DMS79 treated with DMSO at 0.1 percent for 48 hours (cell line): ENCODE measurements at places on chromosomes 2 and 18.
A peak's percentile ranks its signal among the peaks of the same experiment; 100 is the strongest.

DNA sequence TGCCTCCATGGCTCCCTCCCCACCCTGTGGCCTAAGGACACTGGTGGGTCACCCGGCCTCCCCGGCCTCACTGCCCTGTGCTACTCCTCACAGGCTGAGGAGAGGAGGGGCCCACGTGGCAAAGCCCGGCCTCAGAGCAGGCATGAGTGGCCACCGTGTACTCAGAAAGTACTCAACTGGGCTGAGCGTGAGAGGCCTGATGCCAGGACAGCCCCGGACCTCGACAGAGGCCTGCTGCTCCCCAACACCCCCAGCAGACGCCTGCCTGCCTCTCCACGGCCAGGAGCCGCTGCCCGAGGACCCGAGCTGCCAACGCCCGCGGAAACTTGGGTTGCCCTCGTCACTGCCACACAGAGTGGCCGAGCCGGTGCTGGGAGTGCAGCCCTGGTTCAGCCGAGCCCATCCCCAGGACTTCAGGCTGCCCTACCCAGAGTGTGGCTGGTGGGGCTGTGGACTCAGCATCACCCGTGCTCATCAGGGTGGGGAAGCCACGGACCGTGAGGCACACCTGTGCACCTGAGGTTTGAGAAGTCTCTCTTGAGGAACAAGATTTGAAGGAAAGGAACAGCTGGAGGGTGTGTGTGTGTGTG is 59.3 kb downstream of the CENPO start:
- no peak for DNase-seq

- DNase-seq = no peak
These were observed 3.2 kb downstream of the STRN start for GRCh38 chr2:36963106-36963505.

GRCh38 chr2:13681936-13682335 is 950.6 kb upstream of the LRATD1 start:
- DNase-seq = no peak

DNA sequence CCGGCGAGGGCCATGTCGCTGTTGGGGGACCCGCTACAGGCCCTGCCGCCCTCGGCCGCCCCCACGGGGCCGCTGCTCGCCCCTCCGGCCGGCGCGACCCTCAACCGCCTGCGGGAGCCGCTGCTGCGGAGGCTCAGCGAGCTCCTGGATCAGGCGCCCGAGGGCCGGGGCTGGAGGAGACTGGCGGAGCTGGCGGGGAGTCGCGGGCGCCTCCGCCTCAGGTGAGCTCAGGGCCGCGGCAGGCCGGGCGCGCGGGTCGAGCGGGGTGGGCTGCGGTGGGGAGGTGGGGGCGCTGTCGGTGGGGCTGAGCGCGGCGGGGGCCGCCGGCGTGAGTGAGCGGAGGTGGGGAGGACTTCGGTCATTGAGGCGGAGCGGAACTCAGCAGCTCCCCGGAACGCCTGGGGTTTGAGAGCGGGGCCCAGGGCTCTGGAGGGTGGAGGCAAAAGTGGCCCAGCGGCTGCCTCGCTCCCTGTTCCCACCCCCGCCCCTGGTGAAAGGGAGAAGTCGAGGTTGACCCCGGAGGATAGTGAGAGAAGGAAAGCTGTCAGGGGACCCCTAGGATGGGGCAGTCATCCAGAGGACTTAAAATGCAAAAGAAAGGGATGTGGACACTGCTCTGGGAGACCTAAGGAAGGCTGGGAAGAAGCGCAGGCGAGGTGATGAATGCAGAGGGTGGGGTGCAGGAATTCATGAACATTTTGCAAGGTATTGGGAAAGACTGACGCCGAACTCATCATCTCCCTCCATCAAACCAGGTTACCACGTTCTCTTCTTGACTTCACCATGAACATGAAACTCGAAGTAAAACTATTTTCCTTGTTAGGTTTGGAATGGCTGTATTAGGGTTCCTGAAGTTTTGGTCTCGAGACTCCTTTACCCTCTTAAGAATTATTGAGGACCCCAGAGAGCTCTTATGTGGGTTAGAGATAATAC is 633 bp downstream of the MALT1 start:
- DNase-seq = peak; percentile 36

DNA sequence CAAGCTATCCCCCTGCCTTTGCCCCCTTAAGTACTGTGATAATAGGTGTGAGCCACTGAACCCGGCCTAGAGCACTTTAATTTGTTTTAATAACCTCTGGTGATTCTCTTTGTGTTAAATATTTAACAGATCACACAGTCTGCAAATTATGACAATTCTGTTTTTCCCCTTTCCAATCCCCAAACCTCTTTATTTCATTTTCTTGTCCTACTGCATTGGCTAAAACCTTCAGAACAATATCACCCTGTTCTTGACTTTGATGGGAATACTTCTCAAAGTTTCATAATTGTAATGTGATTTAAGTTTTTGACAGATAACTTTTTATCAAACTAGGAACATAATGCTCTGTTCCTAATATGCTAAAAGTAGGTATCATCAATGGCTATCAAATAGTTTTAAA is 44.5 kb downstream of the USP37 start:
- no peak for DNase-seq

DNA sequence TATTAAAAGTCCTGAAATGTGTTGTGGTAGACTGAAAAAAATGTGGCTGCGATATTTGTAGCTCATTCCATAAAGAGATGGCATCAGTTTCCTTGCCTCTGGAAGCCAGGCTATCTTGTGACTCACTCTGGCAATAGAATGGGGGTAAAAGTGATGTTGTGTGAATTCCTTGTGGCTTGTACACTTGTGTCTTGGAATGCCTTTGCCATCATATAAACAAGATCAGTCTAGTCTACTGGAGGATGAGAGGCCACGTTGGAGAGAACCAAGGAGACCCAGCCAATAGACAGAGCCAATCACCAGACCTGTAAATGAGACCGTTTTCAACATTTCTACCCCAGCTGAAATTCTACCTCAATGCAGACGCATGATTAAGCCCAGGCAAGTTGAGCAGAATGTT is 254.1 kb downstream of the TRIB2 start:
- DNase-seq = no peak

GRCh38 chr18:22883179-22883578 is 49.9 kb upstream of the RBBP8 start:
- DNase-seq = no peak

DNA sequence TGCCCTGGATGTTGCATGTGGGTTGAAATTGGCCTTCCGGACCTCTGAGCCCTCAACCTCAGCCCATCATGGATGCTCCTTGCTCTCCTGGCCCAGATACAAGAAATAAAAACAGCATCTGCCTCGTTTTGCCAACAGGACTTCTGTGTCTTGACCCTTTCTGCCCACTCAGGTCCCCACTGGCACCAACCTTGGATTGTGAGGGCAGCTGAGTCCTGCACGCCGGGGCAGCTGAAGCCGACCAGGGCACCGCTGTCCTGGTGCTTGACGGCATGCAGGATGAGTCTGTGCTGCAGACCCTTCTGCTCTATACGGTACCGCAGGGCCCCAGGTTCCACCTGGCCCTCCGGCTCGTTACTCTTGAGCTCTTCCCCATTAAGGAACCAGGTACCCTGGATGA is 4.7 kb downstream of the OBSL1 start:
- no peak for DNase-seq

DNA sequence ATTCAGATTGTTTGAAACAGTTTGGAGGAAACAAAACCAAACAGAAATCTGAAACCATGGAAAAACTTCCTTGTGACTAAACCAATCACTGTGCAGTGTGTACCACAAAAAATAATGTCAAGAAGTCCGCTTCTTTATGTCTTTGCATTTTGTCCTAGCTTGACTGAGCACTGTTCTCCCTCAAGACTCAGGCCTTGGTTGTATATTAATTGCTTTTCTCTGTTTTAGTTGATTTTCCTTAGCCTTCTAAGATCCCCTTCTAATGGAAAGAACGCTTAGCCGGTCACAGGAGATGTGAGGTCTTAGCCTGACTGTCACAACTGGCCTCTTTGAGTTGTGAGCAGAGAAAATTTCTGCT is 56.6 kb downstream of the LCLAT1 start:
- no peak for DNase-seq

DNA sequence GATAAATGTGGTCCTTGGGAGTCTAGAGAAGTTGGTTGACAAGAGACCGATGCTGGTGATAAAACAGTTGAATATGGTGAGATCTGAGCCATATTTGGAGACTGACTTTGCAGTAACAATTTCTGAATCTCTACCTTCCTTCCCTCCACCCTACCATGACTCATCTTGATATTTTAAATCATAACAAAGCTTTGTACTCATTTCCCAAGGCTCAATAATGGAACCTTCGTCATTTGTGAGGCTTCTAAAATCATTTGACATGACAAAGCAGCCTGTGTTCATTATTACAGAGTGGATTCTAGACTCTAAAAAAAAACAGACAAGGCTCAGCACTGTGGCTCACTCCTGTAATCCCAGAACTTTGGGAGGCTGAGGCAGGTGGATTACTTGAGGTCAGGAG is 38.5 kb upstream of the PDCL3 start:
- DNase-seq = no peak

DNA sequence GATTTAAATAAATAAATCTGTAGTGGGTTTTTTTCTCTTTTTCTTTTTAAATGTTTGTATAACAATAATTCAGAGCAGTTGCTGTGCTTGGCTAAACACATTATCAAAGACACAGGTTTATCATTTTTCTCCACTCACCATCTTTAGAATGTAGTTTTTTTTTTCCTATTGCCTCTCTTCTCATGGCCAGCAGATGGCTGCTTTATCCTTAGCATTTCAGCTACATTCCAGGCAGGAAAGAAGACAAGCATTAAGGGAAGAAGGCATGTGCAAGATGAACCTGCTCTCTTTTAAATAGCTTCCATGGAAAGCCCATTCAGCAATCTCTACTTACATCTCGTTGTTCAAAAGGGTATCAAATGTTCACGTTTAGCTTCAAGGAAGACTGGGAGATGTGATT is 42.6 kb downstream of the ARHGAP15 start:
- DNase-seq = no peak

DNA sequence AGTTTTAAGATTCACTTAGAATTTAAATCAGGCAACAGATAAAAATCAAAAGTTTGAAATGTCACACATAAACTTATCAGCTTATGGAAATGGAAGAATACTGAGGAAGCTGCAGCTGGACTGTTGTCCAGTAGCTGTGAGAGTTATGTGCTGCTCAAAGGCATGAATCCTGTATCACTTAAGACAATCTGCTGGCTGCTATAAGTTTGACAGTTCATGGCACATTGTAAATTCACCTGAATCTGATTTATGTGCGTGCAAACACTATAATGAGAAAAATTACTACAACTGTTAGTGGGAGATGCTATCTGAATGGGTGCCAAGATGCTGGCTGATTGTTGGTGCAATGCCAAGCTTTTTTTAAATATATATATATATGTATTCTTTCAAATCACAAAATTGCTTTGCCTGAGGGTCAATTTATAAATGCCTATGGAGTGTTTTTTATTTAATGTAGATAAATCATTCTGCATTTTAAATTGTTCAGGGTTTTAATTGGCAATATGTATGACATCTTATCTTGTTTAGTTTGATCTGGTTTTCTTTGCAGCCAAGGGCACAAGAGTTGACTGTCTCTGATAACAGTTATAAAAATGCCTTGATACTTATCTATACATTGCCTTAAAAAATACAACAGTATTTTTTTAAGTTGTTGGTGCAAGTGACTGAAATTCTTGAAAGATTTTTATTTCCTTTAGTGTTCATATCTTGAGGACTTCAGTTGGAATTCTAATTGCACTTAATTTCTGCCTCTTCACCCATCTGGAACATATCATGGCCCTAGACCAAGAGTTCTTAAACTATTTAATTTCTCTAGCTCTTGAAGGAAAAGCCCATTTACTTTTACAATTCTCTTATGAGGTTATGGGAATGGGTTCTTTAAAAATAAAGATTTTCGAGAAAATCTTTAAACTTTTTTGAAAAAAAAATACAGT is 48.7 kb downstream of the CAVIN2 start:
- DNase-seq = peak; percentile 84

DNA sequence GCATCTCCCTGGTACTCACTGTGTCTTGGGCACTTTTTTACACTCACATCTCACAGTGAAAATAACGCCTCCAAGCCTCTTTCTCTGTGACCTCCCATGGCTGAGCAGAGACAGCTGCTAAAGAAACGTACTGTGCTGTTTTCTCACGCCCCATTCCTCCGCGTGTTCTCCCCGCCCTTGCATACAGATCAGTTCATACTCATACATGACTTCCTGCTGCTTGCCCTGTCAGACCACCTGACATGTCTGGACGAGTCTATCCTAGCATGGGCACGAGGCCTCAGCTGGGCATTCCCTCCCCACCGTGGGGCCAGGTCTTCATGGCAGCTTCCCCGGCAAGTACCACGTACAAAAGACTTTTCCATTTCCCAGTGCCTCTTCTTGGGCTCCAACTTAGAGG is 21.2 kb upstream of the IL1A start:
- DNase-seq = no peak

DNA sequence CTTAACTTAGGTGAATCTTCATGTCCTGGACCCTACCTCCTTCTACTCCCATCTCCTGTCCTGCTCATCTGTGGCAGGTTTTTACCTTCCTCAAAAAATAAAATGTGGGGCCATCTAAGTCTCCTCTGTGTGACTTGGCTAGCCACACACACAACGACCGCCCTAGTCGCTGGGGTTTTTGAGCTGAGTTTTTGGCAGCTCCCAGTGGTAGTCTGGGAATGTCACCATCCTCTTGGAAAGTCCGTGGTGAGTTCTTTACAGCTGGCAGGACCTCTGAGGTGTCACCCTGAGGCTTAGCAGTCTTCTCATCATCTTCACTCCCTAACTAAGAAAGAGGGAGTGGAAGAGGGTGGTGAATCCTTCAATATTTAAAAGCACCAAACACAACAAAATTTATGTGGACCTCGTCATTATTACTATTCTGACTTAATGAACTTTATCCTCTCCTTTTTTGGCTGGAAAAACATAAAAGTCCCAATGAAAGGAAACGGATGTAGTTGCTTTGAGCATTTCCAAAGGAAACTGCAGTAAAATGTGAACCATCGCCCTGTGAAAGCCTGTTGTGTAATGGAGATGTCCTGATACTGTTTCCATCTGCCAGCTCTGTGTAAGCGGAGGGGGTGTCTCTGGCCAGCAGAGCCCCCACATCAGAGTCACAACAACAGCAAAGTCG is 78.6 kb downstream of the VAPA start:
- no peak for DNase-seq

GRCh38 chr18:48934415-48934722 is 16.4 kb downstream of the SMAD7 start:
- DNase-seq = no peak

DNA sequence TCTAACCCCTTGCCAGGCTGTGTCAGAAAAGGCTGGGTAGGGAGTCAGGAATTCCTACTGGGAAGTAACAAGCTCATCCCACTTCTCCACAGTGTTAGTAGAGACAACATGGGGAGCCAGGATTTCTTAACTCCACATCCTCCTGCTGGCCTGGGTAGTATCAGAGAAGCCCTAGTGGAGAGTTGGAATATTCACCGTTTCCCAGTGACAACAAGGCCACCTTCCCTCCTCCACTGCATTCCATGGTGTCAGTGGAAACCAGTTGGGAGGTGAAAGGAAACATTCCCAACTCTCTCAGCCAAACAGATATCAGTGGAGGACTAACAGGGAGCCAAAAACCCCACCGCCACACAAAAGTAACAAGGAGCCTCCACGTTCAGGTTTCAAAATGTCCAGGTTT is 41.2 kb downstream of the SRD5A2 start:
- no peak for DNase-seq

GRCh38 chr2:68762665-68763064 is 28.1 kb downstream of the ARHGAP25 start:
- DNase-seq = no peak
